ENCODE measurements at places on chromosomes 3 and 15. TPM values are rescaled to one million over a fixed set of nuclear protein-coding genes. Genes with fewer than 3 reads are reported as not detected.

The GOLGA6D gene
- total RNA-seq, result not detected

- DNase-seq, result no peak
- no peak overlapping the region for H3K4me3 ChIP-seq
- H3K4me1 ChIP-seq, result no peaks in the 10 kb centered on the region
- no peaks in the 10 kb centered on the region for H3K36me3 ChIP-seq
- H3K27me3 ChIP-seq, result no peaks in the 10 kb centered on the region
These were observed 53.1 kb downstream of the LYZL4 start for GRCh38 chr3:42357335-42357734.

The PLA2G4D gene
- total RNA-seq, result not detected

The HRH1 gene
- total RNA-seq, result 0.04 TPM

- DNase-seq, result no peak
- H3K27ac ChIP-seq, result no peak overlapping the region
- no peak overlapping the region for H3K4me3 ChIP-seq
- H3K36me3 ChIP-seq, result no peaks in the 10 kb centered on the region
- no peaks in the 10 kb centered on the region for H3K4me1 ChIP-seq
- no peaks in the 10 kb centered on the region for H3K27me3 ChIP-seq
These were observed 65.8 kb downstream of the MYL3 start for GRCh38 chr3:46797486-46797885.

GRCh38 chr3:100880072-100880471 lies 113.1 kb downstream of the ABI3BP start:
- no peak overlapping the region for H3K27ac ChIP-seq
- no peaks in the 10 kb centered on the region for H3K27me3 ChIP-seq
- no peak for DNase-seq
- H3K36me3 ChIP-seq, result no peaks in the 10 kb centered on the region
- peaks cover 7% of the 10 kb centered on the region for H3K4me1 ChIP-seq

DNA sequence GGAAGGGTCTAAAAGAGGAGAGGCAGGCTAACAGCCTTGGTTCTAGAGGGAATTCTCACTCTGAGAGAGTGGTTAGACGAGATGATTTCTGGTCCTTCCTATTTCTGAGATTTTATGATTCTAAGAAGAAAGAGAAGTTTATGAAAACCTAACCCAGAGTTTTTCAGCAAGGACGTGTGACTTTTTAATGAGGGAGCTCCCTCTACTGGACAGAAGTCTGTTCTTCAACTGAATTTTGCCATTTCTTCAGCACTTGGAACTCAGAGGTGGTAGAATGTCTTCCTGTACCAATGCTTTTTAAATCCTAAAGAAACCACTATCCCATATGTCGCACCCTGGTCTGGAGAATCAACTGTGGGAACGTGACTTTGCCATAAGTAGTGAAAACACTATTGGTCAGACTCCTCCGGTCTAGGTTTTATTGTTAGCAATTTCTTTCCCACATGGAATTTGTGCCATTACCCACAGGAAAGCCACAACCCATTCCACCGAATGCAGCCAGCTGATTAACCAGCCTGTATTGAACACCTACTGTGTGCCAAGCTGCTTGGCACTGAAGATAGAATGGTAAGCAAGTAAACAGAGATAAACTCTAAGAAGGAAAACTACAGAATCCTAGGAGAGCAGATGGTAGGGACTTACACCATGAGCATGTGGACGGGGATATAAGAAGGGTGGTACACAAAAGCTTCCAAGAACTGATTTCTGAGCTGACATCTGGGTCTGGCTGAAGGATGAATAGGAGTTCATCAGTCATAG lies 199.5 kb upstream of the LMCD1 start:
- no peak overlapping the region for H3K4me3 ChIP-seq
- no peak overlapping the region for H3K27ac ChIP-seq
- DNase-seq, result no peak
- H3K36me3 ChIP-seq, result no peaks in the 10 kb centered on the region
- H3K27me3 ChIP-seq, result no peaks in the 10 kb centered on the region

The CGNL1 gene
- total RNA-seq, result 5.5 TPM

GRCh38 chr3:24604215-24604614 lies 109.6 kb upstream of the THRB start:
- DNase-seq, result no peak
- H3K27ac ChIP-seq, result no peak overlapping the region
- no peak overlapping the region for H3K4me3 ChIP-seq
- no peaks in the 10 kb centered on the region for H3K4me1 ChIP-seq
- H3K36me3 ChIP-seq, result no peaks in the 10 kb centered on the region
- no peaks in the 10 kb centered on the region for H3K27me3 ChIP-seq

The EXD1 gene
- not detected for total RNA-seq

DNA sequence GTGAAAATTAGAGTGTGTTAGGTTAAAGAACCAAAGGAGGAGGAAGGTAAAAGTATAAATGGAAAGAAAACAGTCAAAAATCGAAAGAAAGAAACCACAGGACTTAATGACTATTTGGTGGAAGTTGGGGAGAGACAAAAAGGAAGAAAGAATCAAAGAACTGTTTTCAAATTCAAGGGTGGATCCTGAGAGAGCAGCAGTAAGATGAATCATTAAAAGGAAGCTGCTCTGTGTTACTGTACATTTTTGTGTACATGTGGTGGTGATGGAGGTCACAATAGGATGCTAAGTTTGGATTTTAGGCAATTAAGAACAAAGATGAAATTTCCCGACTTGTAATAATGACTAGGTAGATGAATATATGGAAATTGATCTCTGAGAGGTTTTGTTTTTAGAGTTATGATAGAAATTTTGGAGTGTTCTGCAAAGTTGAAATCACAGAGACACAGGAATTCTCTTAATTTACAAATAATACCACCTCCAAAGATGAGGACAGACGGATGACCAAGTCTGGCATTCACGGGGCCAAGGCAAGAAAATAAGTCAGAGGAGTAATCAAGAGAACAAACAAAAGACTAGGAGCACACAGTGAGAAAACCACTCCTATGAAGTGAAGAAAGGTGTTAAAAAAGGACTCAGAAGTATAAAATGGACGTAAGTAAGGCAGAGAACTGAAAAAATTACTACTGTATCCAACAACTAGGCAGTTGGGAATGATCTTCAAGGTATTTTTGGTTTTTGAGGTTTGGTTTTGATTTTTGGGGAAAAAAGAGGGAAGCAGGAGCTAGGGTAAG lies 7.1 kb downstream of the DHX36 start:
- H3K4me1 ChIP-seq, result no peaks in the 10 kb centered on the region
- no peaks in the 10 kb centered on the region for H3K27me3 ChIP-seq
- no peak overlapping the region for H3K27ac ChIP-seq
- peaks cover 35% of the 10 kb centered on the region for H3K36me3 ChIP-seq
- no peak for DNase-seq
- no peak overlapping the region for H3K4me3 ChIP-seq

The ANKRD34C gene
- total RNA-seq, result not detected

The UBA5 gene
- 46.4 TPM for total RNA-seq

DNA sequence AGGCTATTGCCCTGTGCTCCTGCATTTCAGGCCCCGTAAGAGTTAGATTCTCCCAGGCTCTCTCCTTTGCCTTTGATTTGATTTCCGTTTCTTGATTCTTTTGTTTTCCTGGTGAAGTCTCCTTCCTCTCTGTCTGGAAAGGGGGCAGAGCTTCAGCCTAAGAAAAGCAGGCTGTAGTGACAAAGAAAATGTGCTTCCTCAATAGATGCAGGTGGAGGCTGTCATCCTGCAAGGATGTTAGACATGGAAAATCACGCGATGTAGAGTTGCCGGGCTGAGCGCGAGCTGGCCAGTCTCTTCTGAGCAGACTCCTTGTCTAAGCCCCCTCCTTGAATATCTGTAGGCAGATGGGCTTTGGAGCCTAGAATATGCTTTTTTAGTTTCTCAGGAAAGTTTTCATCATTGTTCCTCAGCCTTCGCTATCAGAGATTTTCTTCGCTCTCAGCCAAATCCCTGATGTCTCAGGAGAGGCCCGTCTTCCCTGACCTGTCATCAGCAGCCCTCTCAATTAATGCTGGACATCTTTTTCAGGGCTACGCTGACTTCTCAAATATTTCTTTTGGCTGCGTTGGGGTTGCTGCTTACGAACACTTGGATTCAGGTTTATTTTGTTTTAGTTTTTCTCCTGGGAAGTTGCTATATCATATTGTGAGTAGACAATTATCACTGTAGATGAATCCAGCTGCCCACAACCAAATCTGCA lies 163.6 kb downstream of the ITPR1 start:
- H3K4me1 ChIP-seq, result no peaks in the 10 kb centered on the region
- no peak overlapping the region for H3K4me3 ChIP-seq
- peaks cover 2% of the 10 kb centered on the region for H3K36me3 ChIP-seq
- no peaks in the 10 kb centered on the region for H3K27me3 ChIP-seq
- H3K27ac ChIP-seq, result no peak overlapping the region
- no peak for DNase-seq

GRCh38 chr15:42576776-42577175 lies 1.4 kb downstream of the STARD9 start:
- H3K36me3 ChIP-seq, result no peaks in the 10 kb centered on the region
- H3K27me3 ChIP-seq, result no peaks in the 10 kb centered on the region
- peaks cover 15% of the 10 kb centered on the region for H3K4me1 ChIP-seq
- DNase-seq, result no peak
- peak overlapping the region; percentile 98 for H3K4me3 ChIP-seq

GRCh38 chr15:93414576-93415231 lies 325.7 kb upstream of the RGMA start:
- H3K27ac ChIP-seq, result peak overlapping the region; percentile 44
- no peak overlapping the region for H3K4me3 ChIP-seq
- peaks cover 21% of the 10 kb centered on the region for H3K4me1 ChIP-seq
- no peaks in the 10 kb centered on the region for H3K36me3 ChIP-seq
- peak; percentile 73 for DNase-seq

- H3K27me3 ChIP-seq, result no peaks in the 10 kb centered on the region
- no peaks in the 10 kb centered on the region for H3K36me3 ChIP-seq
- no peak overlapping the region for H3K27ac ChIP-seq
- DNase-seq, result peak; percentile 9
- no peak overlapping the region for H3K4me3 ChIP-seq
These were observed 653.6 kb downstream of the NAALADL2 start for GRCh38 chr3:175512700-175513099.

- no peak overlapping the region for H3K4me3 ChIP-seq
- no peak overlapping the region for H3K27ac ChIP-seq
- H3K36me3 ChIP-seq, result no peaks in the 10 kb centered on the region
- no peak for DNase-seq
These were observed 18.5 kb upstream of the CHCHD6 start for GRCh38 chr3:126685493-126685892.

DNA sequence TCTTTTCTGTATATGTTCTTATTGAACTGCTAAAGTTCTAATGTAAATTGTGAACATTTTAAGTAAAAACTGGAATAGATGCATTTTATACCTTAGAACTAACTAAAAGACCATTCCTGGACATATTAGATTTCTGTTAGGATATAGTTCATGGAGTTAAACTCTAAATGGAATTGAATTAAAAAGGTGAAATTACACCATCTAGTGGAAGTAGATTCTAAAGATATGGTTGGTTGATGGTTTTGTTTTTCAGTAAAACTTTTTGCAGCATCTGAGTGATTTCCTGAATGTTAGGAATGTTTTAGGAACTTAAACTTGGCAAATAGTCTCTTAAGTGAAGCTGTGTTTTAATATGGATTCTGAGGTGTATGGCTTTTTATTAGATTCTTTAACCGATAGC lies 96.8 kb downstream of the SLMAP start:
- H3K27me3 ChIP-seq, result no peaks in the 10 kb centered on the region
- no peaks in the 10 kb centered on the region for H3K36me3 ChIP-seq
- DNase-seq, result peak; percentile 13
- no peak overlapping the region for H3K27ac ChIP-seq
- H3K4me3 ChIP-seq, result no peak overlapping the region

The CDHR4 gene
- not detected for total RNA-seq

The VEPH1 gene
- total RNA-seq, result not detected

DNA sequence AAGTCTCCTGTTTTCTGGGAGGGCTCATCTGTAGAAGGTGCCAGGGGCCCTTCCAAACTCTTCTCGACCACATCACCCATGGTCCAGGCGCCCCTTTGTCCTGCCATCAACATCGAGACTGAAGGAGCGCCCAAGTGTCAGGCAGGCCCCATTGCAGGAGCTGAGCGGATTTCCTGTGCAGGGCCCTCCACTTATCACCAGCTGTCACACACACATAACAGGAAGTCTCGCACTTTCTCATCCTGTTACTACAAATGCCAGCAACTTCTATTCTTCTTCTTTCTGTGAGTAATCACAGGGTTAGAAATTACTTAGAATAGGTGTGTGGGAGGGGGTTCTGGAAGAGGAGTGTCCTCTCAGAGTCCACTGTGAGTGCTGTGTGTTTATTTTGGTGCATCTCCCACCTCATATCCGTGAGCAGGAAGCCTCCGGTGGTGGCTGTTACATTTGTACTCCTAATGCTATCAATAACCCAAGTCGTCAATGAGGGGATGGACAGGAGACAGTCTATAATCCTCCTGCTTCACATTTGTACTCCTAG lies at the start of gene KLHL6:
KLHL6 (minus strand) TSS at position 166 of the 541 bp plus-strand sequence; CDS start at position 113, 53 bp downstream.
- no peak within 1 kb of the TSS for H3K27ac ChIP-seq
- H3K36me3 ChIP-seq, result no peaks in the 10 kb centered on the region
- DNase-seq, result no peak
- no peak within 1 kb of the TSS for H3K4me3 ChIP-seq

DNA sequence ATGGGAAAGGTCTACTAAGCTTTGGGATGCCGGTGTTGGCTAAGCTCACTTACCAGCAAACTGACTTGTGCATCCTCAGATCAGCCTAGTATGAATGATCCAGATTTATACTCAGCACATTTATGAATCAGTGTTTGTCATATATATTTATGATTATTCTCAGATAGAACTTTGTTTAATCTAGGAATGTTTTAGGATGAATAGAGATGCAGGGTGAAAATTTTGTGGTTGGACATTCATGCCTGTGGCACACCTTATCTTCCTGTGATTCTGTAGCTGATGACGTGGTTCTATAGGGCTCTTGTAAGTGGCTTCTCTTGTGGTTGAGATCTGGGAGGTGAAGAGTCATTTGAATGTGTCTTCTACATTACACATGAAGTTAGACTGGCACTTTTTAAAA lies 11.4 kb downstream of the CDIN1 start:
- no peak for DNase-seq
- no peaks in the 10 kb centered on the region for H3K36me3 ChIP-seq
- no peaks in the 10 kb centered on the region for H3K4me1 ChIP-seq
- H3K27ac ChIP-seq, result no peak overlapping the region
- no peaks in the 10 kb centered on the region for H3K27me3 ChIP-seq

DNA sequence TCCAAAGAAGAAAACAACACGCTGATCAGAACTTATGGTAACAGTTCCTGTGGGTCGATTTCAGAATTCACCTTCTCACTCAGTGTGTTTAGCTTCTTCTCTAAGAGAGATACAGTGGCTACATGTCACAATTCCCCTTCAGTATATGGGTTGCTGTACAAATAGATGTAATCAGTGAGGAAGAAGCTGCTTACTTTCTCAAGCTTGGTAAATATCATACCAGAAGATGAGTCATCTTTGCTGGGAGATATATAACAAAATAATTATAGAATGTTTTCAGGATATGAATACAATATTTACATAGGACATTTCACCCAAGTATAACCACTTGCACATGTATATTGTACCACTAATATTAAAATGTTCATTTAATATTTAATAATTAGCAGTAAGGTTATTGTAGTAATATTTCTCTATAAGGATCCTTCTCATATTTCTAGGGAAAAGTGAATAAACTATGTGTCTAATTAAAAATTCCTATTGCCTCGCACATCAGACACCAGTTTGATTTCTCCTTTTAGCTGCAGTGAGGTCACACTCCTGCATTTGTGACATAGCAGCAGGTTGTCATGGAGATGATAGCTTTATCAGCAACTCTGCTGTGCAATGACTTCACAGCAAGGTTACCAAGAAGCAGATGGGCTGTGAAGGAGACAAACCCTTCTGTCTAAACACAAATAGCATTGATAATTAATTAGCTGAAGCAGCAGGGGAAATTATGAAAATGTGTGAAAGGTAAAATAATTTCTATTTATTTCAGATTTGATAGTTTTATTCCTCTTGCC lies 211.4 kb downstream of the TUSC7 start:
- H3K4me1 ChIP-seq, result no peaks in the 10 kb centered on the region
- DNase-seq, result no peak
- H3K36me3 ChIP-seq, result no peaks in the 10 kb centered on the region
- H3K4me3 ChIP-seq, result no peak overlapping the region
- H3K27me3 ChIP-seq, result peaks cover 6% of the 10 kb centered on the region

Data from SJCRH30 (cell line).